Mammary epithelial cell (primary cell): ENCODE measurements at places on chromosomes 12 and 14. TPM values are rescaled to one million over a fixed set of nuclear protein-coding genes. Genes with fewer than 3 reads are reported as not detected.

DNA sequence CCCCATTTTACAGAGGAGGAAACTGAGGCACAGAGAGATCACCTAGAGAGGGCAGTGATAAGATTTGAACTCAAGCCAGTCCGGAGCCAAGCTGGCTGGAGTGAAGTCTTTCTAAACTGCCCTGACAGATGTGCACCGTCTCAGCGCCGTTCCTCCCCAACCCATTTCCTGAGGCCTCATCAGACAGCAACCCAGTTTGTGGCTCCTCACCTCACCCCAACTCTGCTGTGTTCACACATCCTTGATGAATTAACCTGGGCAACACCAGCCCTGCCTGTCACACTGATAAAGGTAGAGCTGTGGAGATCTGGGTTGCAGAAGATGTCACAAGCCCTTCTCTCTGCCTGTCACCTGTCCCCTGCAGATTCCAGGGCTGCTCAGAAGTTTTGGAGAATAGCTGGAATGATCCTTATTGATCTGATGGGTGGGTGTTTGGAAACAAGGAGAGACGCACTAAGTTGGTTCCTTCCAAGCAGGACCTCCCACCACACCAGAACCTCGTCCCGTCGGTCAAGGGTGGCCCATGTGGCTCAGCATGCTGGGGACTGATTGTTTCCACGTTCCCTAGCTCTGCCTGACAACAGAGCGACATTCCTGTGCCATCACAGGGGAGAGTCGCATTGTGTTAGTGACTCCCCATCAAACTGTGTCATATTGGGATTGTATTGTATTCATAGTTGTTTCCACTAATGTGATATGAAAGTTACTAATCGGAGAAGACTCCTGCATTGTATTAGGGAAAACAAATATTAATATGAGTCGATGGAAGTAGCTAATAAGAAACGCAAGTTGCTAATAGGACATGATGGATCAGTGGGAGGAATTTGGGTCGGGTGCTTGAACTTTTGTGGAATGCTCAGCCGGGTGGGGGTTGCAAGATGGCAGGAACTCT lies 200.6 kb downstream of the PHETA1 start:
- DNase-seq, result no peak

Gene RILPL1
- total RNA-seq, result 24.2 and 24.3 TPM in 2 replicates

GRCh38 chr12:21001778-21002177 lies 129.2 kb upstream of the SLCO1B1 start:
- no peak for DNase-seq

DNA sequence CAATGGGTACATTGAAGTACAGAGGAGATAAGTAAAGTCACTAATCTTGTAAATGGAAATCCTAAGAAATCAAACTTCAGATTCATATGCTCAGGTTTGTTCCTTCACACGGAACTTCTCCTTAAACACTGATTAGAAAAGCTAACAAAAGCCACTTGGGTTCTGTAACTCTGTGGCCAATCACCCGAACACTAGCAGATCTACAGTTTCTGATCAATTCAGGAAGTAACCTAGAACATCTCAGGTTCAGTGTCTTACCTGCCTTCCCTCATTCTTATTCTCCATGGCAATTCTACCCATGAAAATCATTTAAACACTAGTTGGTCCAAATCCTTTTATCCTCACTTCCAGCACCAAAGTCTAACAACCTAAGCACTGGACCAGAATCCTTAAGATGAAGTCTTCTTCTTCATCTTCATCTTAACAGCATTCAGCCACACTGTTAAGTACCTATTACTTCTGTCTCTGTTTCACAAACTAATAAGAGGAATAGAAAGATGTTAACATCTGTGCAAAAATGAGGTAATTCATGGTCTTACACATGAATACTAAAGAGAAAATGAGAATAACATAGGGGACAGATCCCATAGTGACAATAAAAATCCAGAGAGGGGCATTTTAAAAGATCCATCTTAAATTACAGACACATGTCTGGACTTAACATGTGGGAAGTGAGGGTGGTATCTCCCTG lies 184.5 kb downstream of the SSPN start:
- DNase-seq, result no peak

DNA sequence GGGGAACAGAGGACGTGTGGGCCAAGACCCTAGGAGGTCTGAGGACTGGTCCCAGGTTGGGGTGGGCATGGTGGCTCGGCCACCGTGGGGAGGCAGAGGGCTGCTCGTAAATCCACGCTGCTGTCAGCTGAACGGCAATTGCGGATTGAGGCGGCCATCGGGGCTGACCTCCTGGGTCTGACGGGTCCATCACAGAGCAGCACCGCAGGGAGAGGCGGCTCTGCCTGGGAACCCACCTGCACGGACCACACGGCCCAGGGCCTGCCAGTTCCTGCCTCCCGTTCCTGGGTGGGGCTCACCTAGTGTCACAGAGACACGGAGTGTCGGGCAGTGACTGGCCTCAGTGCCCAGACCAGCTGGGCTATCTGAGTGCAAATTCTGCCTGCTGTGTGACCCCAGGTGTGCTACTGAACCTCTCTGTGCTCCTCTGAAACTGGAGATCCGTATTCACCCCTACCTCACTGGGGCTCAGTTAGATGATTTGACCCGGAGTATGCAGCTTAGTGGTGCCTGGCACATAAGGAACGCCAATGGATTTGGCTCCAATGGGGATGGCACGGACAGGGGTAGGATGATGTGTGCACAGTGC lies 53.1 kb downstream of the KIF26A start:
- DNase-seq, result no peak

- no peak for DNase-seq
Observed at GRCh38 chr14:72714094-72714493, 179.8 kb downstream of the DPF3 start.

DNA sequence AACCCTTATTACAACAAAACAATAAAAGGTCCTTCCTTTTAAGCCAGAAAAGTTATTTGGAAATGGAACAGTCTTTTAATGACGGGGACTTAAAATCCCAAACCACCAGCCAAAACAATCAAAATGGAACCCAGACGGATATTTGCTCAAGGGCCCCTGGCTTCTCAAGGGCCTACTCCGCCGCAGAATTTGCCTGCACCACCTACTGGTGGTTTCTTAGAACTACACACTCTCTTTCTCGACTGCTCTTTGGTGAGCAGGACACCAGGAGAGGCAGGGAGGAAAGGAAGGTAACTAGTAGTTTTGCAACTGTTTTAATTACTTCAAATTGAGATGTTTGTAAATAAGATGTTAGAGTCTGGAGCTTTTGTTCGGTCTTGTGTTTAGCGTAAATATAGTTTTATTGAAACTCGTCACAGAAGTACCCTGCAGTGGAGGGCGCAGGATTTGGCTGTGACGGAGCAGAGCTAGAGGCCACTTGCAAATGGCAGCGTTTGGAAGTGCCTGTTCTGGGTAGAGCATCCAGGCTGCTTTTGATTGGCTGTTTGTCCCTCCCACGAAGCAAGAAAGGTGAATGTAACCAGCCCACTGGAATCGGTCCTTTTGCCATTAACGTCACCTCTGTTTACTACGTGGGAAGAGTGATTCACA lies 238.5 kb downstream of the CACNA1C start:
- peak; percentile 16 for DNase-seq

DNA sequence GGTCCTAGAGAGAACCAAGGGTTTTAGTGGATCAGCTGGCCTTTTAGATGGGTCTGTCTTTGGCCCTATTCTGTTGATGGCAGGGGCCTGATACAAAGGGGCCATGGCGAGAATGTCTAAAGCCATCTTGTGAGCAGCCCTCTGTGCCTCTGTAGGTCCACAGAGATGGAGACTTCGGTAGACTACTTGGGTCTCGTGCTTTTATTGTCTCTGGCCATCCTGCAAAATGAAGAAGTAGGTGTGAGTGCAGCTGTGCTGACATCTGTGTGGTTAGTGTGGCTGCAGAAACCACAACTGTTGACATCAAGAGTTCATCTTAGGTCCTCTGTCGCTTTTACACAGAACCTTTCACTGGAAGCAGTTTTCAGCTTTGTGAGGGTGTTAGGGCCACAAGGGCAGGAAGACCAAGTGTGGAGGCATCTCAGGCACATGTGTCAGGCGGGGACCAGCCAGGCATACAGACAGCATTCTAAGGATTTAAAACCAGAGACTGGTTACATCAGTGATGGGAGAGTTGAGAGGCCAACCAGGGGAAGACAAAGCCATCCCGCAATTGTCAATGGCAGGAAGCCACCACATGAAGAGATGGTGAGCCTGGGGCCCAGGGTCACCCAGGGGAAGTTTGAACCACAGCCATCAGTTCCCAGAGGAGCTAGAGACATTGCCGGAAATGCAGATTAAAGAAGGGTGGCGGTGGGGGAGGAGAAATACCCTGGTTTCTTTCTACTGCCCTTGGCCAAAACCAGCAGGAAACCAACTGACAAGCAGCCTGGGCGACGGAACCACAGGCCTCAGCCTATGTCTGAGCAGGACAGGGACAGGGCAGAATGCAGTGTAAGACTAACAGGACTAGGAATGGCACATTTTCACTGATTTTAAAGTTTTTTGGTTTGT lies 13.0 kb upstream of the TPCN1 start:
- no peak for DNase-seq

- DNase-seq, result no peak
Observed at GRCh38 chr12:13206560-13206897, 10.0 kb downstream of the EMP1 start.

Gene HSPA2
- 4.7 TPM for total RNA-seq

Gene PNP
- total RNA-seq, result 52.8 TPM

- DNase-seq, result no peak
Observed at GRCh38 chr14:103066399-103066798, 9.1 kb upstream of the CDC42BPB start.

- DNase-seq, result peak; percentile 43
Observed at GRCh38 chr12:753611-754472, 1.5 kb downstream of the WNK1 start.

DNA sequence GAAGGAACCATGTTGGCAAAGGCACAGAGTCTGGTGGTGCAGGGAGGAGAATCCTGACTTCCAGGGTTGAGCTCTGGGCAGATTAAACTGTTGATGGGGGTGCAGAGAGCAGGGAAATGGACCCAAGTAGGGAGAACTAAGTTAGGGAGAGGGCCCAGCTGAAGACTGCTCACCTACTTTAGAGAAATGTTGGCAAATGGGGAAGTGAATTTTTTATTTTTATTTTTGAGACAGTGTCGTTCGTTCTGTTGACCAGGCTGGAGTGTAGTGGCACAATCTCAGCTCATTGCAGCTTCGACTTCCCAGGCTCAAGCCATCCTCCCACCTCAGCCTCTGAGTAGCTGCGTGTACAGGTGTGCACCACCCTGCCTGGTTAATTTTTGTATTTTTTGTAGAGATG lies 32.1 kb upstream of the TUBA1A start:
- DNase-seq, result no peak

DNA sequence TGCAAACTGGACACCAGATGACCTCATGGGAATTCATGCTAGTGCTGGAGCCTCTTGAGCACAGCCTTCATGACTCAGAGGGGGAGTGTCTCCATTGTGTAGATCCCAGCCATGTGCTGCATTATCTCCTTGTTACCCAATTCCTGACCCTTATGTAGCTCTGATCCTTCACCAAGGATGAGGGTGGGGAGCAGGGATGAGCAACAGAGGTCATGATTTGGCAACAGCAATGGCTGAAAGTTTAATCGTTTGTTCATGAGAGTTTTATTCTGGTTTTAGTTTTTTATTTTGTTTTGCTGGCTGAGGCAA lies 9.5 kb upstream of the BDKRB1 start:
- DNase-seq, result peak; percentile 91

DNA sequence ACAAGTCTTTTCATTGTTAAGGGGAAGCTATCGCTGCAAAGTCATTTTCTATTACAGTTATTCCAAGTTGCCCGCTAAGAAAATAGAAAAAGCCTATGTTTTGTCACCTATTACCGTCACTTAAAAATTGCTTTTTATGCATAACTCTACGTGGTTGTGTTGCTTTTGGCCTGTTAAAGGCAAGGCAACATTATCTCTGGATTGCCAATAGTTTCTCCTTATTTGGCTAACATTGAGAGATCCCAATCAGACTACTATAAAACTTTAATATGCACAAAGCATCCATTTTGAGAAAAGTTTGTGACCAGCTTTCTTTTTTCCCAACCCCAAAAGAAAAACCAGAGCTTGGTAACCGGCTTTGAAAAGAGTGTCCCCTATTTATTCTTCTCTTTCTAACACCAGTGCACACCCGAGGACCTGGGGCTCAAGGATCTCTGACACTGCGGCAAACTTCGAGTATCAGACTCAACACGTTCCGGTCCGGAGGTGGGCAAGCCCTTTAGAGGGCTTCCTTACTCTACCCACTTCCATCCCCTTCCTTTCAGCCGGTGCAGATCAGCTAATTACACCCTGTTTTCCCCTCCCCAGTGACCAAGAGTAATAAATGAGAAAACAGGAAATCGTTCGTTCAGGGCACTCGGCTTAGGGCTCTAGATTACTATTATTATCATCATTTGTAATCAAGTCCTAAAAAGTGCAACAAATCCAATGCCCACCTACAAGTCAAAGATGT lies 1.2 kb downstream of the PPP1R12A start:
- peak; percentile 35 for DNase-seq

GRCh38 chr14:52961060-52961639 lies 10.3 kb upstream of the FERMT2 start:
- DNase-seq, result peak; percentile 53

GRCh38 chr12:60042835-60043234 lies 447.0 kb downstream of the SLC16A7 start:
- DNase-seq, result no peak

Gene GPR65
- total RNA-seq, result not detected in 2 replicates
